Right cardiac atrium (tissue), 5 donors: ENCODE measurements at places on chromosomes 3 and 15.

- DNase-seq: no peak
Observed at GRCh38 chr15:41806291-41807181, 21.4 kb upstream of the JMJD7 start.

DNA sequence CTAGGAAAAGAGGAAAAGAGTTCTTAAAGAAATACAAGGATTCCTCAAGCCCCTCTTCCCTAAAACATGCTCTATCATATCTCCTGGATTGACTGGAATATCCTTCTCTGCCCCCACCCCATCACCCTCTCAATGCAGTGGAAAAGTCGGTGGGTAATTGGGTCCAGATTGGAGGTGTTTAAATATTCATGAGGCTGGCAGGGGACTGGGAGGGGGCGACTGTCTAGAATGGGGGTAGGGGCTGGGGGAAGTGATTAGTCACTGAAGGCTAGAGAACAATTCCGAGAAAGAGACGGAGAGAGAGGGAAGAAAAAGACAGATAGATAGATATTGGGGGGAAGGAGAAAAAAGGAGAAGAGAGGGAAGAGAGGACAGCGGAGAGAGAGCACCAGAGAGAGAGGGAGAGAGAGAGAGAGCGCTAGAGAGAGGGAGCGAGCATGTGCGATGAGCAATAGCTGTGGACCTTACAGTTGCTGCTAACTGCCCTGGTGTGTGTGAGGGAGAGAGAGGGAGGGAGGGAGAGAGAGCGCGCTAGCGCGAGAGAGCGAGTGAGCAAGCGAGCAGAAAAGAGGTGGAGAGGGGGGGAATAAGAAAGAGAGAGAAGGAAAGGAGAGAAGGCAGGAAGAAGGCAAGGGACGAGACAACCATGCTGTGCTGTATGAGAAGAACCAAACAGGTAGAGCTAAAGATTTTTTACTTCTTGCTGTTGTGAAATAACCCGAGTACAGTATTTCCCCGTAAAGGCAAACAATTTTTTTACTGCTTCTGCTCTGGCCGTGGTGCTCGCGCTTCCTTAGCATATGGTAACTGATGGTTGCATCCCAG, at the start of gene GAP43:
TSS of gene GAP43 (plus strand) at position 467 of the 825 bp plus-strand sequence. CDS start at position 647, 180 bp downstream.
- peak; percentile 55 for DNase-seq

DNA sequence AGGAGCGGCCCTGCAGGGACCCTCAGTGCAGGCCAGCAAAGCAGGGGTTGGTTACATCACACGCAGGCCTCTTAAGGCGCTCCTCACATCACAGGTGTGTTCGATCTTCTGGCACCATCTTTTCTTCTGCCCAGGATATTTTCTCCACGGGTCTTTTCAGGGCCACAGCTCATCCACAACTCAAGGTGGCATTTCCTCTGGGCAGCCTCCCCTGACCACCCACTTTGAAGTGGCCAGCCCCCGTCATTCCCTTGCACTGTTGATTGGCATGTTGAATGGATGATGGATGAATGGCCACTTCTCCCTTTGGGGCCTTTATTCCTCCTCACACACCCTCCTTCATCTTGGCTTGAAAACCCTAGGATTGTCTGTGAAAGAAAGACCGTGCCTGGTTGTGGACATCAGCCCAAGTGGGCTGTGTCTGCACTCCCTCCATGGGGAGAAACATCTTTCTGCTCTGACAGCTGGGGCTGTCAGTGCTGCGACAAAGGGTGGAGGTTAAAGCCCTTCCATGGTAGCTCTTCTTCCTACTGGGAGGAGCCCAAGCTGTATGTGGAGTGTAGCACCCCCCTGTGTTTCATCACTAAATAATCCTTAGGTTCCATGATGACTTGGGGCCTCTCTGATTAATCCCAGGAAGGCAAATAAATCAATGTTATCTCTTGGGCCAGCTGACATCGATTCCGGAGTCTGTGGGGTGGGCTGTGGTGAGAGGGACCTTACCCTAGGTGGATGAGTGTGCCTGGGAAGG, 102.5 kb downstream of the EPHB1 start:
- no peak for DNase-seq

DNA sequence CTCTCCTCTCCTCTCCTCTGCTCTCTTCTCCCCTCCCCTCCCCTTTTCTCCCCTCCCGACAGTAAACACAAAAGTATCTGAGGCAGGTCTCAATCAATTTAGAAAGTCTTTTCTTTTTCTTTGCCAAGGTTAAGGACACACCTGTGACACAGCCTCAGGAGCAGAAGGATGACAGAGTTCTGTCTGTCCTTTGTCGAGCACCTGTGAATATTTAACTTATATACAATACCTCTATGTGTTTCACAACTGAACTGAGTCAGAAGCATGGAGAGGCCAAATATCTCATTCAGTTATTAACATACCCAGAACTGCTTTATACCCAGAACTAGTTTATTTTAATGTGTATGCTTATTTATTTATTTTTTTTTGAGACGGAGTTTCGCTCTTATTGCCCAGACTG, 81.1 kb upstream of the ROBO1 start:
- DNase-seq: no peak

DNA sequence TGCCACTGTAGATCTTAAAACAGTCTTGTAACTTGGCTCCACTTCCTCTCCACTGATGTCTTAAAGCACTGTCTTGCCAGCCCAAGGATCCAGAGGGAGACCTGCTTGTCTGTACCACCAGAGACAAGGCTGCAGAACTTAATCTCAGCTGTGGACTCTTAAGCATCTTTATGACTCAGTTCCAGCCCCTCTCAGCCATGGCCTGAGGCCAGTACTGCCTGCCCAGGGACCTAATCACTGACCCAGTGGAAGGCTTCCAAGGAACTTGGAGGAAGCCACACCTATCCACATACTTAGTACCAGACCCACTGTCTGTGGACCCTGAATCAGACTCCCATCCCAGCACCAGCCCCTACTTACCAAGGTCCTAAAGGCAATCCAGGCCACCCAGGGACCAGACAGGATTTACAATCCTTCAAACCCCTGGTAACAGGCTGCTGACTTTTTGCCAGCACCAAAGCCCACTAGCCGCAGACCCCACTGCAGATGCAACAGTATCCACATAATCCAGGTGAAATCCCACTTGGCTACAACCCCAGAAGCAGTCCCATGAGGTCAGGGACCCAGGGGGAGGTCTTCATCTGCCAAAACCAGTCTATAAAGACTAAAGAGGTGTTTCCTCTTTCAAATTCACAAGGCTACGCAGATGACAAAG, 41.9 kb upstream of the PRR20G start:
- no peak for DNase-seq

GRCh38 chr15:42504631-42505030, 9.2 kb downstream of the SNAP23 start:
- DNase-seq: no peak

DNA sequence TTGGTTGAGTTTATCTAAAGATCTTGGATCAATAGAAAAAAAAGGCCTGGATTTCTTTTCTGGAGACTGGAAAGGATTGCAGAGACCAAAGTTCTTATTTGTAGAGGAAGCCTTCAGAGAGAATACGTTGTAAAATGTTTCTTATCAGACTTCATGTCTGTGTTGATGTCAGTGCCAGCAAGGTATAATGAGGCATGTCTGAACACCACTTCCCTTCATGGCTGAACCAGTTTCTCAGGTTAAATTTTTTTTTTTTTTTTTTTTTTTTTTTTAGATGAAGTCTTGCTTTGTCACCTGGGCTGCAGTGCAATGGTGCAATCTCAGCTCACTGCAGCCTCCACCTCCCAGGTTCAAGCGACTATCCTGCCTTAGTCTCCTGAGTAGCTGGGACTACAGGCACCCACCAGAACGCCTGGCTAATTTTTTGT, 17.8 kb upstream of the ZNF774 start:
- DNase-seq: no peak

DNA sequence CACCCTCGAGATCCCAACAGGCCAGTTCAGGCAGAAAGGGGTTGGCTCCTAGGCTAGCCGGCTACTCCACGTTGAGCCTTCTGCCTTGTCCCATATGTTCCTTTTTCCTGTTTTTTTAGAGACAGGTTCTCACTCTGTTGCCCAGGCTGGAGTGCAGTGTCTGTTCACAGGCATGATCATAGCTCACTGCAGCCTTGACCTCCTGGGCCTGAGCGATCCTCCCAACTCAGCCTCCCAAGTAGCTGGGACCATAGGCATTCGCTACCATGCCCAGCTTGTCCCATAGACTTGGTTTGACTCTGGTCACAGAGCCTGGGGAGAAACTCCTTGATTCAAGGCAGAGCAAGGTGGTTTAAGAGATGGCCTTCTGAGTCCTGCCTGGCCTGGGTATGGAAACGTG, 32.3 kb downstream of the ZNF710 start:
- no peak for DNase-seq
